ENCODE measurements at places on chromosomes 5 and 9.
A peak's percentile ranks its signal among the peaks of the same experiment; 100 is the strongest.

- DNase-seq: no peak
These were observed 36.2 kb upstream of the SLC6A3 start for GRCh38 chr5:1481266-1481958.

- peak; percentile 50 for DNase-seq
These were observed 8.3 kb downstream of the TMEM250 start for GRCh38 chr9:136110082-136111061.

GRCh38 chr9:134663753-134664415 lies 22.3 kb downstream of the COL5A1 start:
- peak; percentile 28 for DNase-seq

DNA sequence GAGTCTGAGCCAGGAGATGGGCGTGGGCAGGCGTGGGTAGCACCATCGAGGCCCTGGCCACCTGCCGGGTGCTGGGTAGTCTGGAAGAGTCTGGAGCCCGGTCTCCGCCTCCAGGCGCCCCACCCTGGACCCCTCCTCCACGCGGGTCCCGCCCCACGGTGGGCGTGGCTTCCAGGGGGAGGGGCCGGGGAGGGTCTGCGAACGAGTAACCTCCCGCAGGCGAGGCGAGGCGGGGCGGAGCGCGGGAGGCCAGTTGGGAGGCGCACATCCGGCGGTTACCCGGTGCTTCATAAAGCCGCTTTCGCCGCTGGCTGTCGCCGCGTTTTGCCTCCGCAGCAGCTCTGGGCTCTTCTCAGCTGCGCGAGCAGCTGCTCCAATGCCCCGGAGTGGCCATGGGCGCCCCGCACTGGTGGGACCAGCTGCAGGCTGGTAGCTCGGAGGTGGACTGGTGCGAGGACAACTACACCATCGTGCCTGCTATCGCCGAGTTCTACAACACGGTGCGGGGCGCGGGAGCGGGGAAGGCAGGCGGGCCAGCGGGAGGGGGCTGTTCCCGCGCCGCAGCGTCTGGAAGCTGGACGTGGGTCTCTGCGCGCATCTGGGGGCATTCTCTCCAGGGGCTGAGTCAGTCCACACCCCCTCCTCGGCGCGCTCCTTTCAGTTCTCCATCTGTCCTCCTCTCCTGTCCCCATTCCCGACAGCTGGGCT lies at the start of gene ACER2:
TSS of gene ACER2 (plus strand) at position 317 of the 708 bp plus-strand sequence. CDS start at position 393, 76 bp downstream.
- peak; percentile 94 for DNase-seq

GRCh38 chr5:39195198-39195826 lies 24.1 kb downstream of the FYB1 start:
- DNase-seq: no peak

GRCh38 chr5:83877911-83878706 lies 157.5 kb upstream of the HAPLN1 start:
- DNase-seq: no peak

GRCh38 chr9:128792978-128793686 lies 6.1 kb downstream of the TBC1D13 start:
- no peak for DNase-seq

DNA sequence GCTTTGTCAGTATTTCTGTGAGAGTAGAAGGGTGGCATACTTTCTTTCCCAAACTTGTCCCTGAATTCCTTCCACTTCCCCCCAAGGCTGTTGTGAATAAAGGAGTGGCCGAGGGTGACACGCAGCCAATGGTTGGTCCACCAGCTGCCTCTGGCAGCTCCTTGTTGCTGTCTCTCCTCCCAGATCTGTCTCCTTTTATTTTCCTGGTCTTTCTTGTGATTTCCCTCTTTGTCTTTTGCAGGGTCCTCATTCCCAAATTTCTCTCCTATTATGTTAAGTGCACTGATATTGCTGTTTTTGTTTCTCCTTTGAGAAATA lies 137.5 kb upstream of the HMHB1 start:
- DNase-seq: no peak

DNA sequence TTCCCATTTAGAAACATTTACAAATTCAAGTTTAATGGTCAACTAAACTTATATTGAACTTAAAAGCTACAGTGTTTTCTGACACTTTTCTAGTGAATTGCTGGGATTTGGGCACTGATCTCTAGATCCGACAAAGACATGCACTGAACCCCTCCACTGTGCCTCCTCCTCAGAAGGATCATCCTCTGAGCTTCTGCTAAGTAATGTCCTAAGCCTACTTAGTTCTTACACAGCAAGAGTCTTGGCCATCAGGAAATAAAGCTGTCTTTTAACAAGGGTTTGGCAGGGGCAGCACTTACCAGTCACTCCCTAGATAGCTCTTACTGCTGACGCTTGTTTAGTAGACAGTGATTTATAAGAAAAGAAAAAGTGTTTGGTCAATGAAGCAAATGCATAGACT lies 50.5 kb downstream of the FAM81B start:
- DNase-seq: no peak

GRCh38 chr5:95959051-95959887 lies 2.4 kb downstream of the ELL2 start:
- DNase-seq: no peak

DNA sequence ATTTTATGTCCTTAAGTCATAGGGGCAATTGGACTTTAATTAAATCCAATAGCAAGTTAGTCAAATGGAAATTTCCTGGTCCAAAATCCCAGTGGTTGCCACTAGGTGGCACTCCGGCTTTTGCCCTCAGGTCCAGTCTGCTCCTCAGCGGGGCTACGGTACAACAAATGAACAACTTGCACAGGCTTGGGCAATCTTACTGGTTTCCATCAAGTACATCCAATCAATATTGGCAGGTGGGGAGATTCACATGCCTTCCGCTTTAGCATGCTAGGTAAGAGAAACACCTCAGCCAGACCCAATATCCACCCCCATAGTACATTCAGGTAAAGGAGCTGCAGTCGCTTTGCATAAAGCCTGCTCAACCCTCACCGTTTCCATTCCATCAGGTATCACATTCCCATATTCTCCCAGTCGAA lies 6.3 kb upstream of the MXD3 start:
- no peak for DNase-seq

DNA sequence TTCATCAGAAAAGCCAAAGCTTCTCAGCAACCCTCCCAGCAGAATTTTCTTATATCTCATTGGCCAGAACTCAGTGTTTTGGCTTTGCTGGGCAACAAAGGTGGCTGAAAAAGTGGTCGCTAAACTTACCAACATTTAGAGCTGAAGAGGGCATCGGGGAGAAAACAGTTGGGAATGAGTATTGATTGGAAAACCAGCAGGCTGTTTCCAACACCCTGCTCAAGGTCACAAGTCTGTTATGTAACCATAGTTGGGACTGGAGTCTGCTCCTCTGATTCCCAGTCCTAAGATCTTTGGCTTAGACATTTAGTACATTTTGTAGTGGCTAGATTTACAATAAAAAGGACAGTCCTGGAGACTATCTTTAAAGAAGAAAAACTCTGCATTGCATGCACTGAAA lies 17.1 kb downstream of the IL12B start:
- DNase-seq: no peak

DNA sequence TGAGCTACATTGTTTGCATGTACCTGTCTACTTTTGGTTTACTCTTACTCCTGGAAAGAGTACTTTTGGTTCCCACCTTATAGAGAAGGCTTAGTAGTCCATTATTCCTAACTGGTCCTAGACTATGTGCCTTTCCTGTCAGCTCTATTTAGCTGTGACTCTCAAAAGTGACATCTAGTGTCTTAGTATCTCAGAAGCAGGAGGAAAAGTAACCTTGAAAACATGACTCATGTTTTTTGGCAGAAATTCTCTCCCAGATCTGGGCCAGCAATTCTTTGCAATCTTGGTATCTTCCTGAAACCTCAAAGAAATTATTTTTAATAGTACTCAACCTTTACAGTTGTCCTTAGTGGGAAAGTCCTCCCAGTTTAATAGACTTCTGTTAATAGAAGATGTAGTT lies 691.7 kb upstream of the SEMA6A start:
- no peak for DNase-seq

GRCh38 chr9:19694601-19695000 lies 94.2 kb downstream of the SLC24A2 start:
- DNase-seq: no peak

GRCh38 chr9:134064711-134065110 lies 3.1 kb downstream of the BRD3 start:
- DNase-seq: no peak

GRCh38 chr9:37565661-37566618 lies 10.2 kb downstream of the FBXO10 start:
- DNase-seq: no peak

- no peak for DNase-seq
These were observed 145.1 kb upstream of the TBCA start for GRCh38 chr5:77921094-77921768.

- no peak for DNase-seq
These were observed 145.3 kb upstream of the ZNF462 start for GRCh38 chr9:106717686-106718085.

GRCh38 chr5:139275956-139276355 lies 17.6 kb upstream of the MATR3 start:
- no peak for DNase-seq

- DNase-seq: no peak
These were observed 117.1 kb downstream of the CMYA5 start for GRCh38 chr5:79806741-79807140.

DNA sequence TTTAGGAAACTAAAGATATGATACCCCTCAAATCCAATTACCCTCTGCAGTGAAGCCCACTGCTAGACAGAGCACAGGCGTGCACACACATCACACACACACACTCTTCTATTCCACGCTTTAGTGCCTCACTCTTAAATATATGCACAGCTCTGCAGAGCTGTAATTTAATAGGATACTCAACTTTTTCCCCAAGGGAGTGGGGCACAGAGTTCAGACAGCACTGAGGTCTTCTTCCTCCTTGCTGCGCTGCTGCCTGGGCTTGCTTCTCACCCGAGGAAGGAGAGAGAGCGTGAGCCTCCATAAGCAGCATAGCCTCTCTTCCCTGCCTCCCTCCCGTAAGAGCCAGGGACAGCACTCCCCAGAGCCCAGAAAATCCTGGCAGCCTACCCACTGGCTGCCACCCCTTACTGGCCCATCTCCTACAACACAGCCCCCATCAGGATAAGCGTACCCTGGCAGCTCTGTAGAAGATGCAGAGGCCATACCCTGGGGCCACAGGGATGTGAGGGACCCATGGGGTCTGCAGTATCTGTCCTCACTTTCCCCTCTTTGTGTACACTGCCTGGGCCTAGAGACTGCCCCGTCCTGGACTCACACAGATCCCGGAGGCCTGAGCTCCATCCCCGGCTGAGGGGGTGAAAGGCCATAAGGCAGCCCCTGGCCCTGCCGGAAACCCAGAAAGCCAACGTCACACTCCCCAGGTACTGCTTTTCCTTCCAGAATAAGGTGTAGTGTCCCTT lies 102.1 kb downstream of the C5orf15 start:
- DNase-seq: no peak

- DNase-seq: no peak
These were observed 30.2 kb upstream of the SPEF2 start for GRCh38 chr5:35587419-35587818.
